Uterus (tissue), 4 donors: ENCODE measurements at places on chromosomes 3 and 15. TPM values are rescaled to one million over a fixed set of nuclear protein-coding genes. Genes with fewer than 3 reads are reported as not detected.

The LMCD1 gene
- total RNA-seq, result 163 TPM

GRCh38 chr3:192866804-192867203, 50.9 kb downstream of the MB21D2 start:
- no peak for DNase-seq

DNA sequence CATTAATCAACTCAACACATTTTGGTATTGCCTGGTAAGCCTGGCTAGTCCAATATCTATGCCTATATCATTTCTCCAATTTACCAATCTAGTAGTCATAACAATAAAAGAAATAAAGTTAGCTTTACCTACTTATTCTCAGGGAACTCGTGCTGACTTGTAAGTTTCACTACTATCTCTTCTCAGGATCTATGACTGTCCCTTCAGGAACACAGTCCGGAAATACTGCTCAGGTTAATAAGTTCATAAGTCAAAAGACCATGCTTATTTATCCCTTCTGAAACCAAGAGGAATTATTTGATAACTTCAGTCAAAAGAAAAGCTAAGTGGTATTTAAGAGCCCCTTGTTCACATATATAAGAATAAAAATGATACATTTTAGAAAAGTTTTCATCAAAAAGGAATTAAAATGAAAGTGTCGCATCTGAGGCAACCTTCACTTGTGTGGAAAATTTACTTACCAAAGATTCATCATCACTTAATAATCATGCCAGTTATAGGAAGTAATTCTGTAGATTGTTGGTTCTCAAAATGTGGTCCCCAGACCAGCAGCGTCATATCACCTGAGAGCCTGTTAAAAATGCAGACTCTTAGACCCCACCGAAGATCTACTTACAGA, 15.5 kb upstream of the THRB start:
- no peak for DNase-seq

- DNase-seq, result no peak
Observed at GRCh38 chr15:73712107-73712506, 27.9 kb downstream of the CD276 start.

DNA sequence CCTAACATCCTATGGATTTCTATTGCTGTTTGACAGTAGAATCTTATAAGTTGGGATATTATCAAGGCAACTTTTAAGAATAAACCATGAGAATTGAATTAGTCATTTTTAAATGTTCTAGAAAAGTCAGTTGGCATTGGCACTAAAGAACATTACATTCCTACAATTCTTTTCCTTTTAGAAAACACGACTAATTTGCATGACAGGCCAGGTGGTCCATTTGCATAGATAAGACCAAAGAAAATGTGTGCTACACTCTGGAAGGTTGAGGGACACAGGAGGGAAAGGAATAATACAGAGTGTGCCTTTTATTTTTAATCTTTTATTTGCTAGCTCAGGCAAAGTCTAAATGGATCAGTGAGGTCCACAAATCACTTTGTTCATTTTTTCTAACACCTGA, 962.3 kb downstream of the EPHA3 start:
- DNase-seq, result no peak

DNA sequence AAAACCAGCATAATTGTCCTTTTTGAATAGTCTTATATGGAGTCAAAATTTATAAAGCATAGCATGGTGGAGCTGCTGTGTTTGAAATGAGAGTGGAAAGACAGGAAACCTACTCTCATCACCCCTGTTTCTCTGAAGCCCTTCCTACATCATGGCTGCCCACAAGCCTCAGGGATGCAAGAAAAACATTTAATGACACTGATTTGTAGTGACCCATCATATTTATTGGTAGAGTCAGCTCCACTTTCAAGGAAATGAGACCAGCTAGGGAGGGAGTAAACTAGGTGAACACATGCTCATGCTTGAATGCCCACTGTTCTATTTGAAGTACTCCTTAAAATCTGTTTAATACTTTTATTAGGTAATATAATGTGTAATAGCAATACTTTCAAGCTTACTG, 494.3 kb upstream of the KCNMB2 start:
- no peak for DNase-seq

DNA sequence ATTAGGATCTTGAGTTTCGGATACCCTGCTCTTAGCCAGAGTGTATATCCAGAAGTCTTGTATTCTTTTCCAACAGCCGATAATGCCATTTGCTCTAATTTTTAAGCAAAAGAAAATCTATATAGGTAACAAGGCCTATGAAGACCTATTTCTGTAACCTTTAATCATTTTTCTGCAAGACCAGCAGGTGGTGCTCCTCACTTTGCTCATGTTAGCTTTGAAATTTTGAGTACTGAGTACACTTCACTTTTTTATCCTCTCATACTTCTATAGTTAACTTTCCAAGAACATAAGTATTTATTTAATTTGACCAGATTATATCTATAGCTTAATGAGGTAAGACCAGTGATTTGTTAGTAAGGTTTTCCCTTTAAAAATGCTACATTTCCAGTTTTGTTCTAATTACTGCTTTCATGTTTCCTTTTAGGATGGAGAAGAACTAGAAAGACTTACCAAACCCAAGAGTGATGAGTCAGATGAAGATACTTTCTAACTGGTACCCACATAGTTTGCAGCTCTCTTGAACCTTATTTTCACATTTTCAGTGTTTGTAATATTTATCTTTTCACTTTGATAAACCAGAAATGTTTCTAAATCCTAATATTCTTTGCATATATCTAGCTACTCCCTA, 20.5 kb downstream of the SLC35A5 start:
- peak; percentile 29 for DNase-seq

DNA sequence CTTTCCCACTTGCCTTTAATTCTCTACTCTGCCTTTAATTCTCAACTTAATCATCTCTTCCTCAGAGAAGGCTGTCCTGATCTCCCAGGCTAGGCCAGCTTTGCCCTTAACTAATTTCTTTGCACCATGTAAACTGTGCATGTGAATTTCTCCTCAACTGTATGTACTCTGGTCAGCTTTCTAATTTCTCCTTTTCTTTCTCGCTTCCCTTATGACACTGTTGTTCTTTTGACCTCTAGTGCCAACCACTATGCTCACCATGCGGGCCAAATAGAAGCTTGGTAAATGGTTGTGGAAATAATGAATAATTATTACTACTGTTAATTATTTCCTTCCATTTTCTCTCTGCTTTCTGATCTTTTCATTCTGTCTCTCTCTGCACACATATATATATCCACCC, 269.0 kb upstream of the CRBN start:
- DNase-seq, result no peak

DNA sequence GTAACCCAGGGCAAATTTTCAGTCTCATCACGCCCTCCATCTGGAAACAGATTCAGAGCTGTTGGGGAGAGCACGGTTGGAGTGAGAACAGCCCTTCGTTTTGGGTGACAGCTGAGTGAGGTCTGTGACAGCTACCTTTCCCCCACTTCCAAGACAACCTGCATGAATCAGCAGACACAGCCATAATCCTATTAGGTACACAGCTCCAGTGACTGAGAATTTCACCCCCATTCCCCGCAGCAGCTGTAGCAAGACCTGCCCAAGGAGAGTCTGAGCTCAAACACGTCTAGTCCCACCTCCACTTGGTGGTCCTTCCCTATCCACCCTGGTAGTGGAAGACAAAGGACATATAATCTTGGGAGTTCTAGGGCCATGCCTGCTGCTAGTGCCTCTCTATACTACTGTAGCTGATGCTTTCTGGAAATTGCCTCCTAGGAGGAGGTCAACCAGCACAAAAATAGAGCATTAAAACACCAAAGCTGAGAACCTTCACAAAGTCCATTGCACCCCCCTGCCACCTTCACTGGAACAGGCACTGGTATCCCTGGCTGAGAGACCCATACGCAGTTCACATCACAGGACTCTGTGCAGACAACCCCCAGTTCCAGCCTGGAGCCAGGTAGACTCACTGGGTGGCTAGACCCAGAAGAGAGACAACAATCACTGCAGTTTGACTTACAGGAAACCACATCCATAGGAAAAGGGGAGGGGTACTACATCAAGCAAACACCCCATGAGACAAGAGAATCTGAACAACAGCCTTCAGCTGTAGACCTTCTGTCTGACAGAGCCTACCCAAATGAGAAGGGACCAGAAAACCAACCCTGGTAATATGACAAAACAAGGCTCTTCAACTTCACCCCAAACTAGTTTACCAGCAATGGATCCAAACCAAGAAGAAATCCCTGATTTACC, 448.6 kb upstream of the CBLB start:
- DNase-seq, result no peak

- DNase-seq, result no peak
Observed at GRCh38 chr3:178699810-178700209, 163.6 kb downstream of the KCNMB2 start.

GRCh38 chr3:120028271-120029047, 65.8 kb downstream of the GSK3B start:
- no peak for DNase-seq

DNA sequence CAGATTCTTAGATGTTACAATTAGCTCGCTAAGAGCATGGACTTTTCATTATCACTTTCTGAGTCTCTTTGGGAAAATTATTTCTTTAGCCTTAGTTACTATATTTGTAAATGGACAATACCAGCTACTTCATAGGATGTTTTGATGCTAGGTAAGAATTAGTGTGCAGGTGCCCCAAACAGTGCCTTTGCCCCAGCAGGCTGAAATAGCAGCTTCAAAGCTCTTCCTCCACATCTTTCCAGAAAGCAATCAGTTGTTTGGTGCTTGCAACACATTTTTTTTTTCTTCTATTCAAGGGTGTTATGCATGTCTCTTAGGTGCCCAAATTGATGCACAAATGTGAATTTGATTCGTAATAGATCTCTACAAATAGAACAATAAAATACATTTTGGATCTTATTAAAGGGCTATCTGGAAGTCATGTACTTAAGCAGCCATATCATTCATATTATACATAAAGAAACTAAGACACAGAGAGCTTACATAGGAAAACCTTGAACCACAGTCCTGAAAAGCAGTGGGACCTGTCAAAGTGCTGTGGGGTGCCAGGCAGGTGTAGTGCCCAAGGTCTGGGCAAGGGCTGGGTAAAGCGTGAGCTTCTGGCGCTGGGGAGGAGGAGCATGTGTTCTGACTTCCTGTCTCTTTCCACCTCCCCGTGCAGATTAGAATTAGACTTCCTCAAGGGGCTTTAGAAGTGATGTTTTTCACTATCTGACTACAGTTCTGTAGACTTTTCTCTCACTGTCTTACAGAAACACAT, 62.9 kb downstream of the FNDC3B start:
- DNase-seq, result no peak

DNA sequence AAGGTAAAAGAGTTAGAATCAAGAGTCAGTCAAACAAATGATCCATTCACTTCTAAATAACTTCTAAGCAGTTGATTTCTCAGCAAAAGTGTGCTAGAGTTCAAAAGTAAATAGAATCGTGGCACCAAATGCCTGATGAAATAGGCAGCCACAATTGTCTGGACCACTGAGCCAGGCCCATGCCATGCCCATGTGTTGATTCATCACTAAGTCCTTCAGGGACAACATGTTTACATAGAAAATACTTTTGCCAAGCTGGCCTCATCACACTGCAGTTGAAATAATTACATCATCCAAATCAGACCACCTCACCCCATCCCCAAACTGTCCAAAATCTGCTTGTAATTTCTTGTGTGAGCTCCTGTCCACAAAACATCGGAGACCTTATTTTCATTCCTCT, 216.3 kb downstream of the IGSF11 start:
- no peak for DNase-seq

The CYP19A1 gene
- not detected for total RNA-seq

- no peak for DNase-seq
Observed at GRCh38 chr3:3665961-3666640, 133.1 kb upstream of the LRRN1 start.

The FMN1 gene
- 6.2 TPM for total RNA-seq

DNA sequence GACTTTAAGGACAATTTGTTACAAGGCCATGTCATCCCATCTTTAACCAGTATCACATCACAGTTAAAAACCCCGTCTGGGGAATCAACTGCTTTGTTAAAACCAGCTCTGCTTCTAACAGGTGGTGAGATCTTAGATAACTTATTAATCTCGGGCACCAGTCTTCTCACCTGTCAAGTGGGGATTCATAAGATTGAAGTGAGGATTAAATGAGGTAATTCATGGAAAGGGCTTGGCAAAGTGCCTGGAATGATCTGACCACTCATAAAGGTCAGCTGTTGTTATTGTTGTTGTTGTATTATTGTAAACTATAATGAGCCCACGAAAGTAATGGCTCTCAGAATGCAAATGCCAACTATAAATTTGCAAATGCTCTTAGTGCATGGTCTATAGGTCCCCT, 30.1 kb upstream of the SLC24A5 start:
- no peak for DNase-seq

DNA sequence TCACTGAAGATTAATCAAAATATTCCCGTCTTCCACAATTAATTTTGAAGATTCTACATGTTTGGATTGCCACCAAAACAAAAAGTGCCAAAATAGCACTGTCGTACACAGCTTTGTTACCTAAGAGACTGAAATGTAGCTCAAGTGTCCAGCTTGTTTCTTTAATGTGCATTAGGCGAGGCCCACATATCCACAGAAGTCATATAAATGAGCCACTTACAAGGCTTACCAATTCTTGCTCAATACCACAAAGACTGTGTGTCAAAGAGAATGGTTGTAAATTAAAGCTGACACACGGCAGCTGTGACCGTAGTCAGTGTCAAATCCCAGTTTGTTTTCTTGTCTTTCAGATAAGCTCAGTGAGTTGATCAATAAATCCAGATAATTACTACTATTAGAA, 639.4 kb upstream of the TBL1XR1 start:
- DNase-seq, result no peak
